ENCODE measurements at places on chromosomes 3 and 15. TPM values are rescaled to one million over a fixed set of nuclear protein-coding genes. Genes with fewer than 3 reads are reported as not detected.

Gene SH3GL3
- not detected for total RNA-seq

Gene MBNL1
- 362 TPM for total RNA-seq

Gene GRAMD2A
- total RNA-seq, result 0.29 TPM

DNA sequence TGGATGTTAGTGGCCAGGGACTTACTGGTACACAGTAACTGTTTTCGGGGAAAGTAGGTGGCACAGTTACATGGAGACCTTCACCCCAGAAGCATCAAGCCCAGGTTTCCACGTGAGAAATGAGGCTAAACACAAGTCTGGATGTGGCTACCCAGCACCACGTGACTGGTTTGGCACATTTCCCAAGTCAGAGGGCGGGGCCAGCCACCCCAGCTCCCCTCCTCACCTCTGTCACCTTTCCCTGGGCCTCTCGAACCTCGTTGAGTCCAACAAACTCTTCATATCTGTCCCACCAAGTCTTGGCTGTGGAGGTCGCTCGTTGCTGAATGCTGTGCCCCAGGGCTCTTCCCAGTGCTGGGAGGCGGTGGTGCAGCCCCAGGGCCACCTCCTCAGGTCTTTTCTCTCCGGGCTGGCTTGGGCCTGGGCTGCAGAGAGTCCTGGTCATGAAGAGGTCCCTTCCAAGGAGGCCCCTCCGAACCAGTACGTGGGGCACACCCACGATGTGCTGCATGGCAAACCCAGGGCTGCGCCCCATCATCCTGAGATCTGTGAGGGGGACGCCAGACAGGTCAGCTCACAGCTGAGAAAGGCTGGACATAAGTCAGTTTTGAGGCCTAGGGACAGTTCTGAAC, 4.8 kb upstream of the PLXNB1 start:
- no peak for DNase-seq

DNA sequence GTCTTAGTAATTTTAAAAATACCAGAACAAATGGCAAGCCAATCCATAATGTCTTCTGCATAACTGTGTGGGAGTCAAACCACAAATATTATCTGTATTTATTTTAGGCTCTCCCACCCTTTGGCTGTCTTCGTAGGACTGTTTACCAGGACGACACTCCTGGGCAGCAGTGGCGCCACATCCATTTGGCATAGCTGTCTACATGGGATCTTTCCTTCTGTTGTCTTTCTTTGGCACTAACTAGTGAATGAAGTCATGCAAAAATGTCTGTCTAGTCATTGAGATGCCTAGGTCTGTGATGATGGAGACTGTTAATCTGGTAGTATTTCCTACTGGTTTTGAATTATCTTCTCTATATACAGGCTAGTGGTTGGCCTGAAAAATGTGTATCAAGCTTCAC, 54.0 kb upstream of the CHMP2B start:
- DNase-seq, result no peak

DNA sequence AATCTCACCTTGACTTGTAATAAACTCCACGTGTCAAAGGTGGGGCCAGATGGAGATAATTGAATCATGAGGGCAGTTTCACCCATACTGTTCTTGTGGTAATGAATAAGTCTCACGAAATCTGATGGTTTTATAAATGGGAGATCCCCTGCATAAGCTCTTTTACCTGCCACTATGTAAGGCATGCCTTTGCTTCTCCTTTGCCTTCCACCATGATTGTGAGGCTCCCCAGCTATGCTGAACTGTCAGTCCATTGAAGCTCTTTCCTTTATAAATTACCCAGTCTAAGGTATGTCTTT, 45.5 kb downstream of the SUCNR1 start:
- no peak for DNase-seq

DNA sequence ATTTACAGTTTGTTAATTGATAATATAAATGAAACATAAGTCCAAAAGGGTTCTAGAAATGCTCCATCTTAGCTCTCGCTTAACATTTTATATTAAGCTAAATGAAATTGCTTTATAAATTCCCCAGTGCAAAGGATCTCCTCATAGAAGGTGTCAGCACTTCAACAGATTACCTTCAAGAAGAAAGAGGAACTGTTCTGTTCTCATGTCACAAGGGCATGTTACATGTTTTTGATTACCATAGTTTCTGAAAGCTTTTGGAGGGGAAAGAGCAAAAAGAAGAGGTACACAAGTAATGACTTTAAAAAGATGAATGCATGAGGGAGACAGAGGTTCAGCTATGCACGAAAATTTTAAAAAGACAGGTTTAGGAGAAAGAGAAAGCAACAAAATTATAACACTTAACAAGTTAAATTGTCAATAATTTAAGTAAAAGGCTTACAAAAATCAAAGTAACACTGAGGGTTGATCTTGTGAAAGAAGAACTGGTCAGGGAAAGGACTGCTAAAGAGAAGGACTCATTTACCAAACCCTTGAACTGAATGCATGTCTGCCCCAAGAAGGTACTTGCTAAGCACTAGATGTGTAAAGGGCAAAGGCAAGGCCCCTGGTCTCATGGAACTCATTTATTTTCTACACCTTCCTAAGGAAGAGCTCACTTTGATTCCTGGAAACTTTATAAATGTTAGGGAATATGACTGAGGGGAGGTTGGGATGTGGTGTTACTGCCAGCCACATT, 45.1 kb downstream of the CCDC191 start:
- no peak for DNase-seq

All from endothelial cell of umbilical vein (primary cell).